ENCODE measurements at places on chromosomes 2 and 18. TPM values are rescaled to one million over a fixed set of nuclear protein-coding genes. Genes with fewer than 3 reads are reported as not detected.

DNA sequence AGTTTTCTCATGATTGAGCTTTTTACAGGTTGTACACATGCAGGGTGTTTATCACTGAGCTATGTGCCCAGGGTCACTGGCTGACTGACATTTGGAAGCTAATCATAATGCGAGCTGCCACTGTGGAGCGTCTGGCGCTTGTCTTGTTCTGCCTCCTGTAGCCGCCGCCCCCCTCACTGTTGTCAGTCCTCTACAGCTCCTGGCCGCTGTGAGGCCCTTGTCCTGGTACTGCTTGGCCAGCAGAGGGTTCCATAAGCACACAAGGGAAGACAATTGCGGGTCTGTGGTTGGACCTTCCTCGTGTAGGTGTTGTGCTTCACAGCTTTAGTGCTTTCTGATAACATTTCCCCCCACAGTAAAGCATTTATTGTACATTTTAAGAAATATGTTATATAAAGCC lies 105.6 kb upstream of the LDLRAD4 start:
- DNase-seq: peak; percentile 7

DNA sequence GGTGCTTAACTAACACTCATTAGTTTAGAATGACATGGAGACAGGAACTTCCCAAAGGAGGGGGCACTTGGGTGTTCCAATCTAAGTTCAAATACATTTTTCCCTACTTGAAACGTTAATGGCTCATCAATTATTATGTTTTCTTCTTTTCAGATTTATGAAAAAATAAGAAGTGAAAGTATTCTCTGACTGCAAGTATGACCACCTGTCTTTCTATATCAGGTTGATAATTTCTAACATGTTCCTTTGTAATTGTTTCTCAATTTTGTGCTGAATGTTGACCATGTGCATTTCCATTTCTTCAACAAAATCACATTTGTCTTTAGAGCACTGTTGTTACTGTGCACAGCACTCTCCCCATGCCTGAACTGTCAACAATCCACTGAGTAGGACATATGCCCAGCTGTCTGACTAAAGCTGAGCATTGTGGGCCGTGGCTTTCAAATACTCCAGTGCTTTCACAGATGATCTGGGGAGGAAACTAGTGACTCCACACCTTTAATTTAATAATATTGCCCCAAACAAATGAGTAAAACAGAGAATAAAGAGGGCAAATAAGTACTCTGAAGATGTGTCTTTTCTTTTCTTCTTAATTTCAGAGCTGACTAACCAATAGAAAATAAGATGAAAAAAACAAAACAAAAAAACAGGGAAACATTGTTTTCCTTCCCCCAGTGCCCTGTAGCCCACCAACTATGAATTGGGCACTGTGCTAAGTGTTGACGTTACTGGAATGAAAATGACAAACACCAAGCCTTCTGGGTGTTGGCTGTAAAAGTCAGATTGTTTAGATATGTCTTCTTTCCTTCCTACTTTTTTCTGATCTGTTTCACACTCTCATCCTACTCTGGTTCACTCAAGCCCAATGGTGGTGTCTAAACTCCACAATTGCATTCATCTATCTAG lies 16.0 kb downstream of the LANCL1 start:
- DNase-seq: no peak

DNA sequence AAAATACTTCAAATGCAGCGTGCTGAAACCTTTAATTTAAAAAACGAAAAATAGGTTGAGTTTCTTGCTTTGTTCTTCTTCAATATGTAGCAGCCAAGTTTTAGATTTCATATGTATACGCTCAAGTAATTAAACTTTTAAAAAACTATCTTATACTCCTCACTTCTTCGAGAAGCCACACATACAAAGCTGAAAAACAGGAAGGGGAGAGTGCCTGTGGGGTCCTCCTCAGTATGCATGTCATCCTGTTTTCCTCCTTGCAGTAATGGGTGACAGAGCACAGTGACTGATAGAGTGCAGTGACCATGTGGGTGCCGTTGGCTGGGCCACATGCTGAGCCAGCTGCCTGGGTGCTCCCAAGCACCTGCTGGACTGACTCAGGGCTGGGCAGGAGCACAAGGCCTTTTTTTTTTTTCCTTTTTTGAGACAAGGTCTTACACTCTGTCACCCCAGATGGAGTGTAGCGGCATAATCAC lies 33.3 kb downstream of the UXS1 start:
- DNase-seq: no peak

- no peak for DNase-seq
These were observed 100.1 kb upstream of the TRIB2 start for GRCh38 chr2:12616456-12617156.

Gene BMPR2
- 14.6 TPM for total RNA-seq

Gene EIF5B
- total RNA-seq: 11.7 TPM
